ENCODE measurements at places on chromosomes 1 and 21.

GRCh38 chr1:34312359-34312758 is 135.7 kb downstream of the C1orf94 start:
- DNase-seq, result no peak

GRCh38 chr1:22915816-22916470 is 56.7 kb downstream of the LACTBL1 start:
- no peak for DNase-seq

GRCh38 chr1:204680051-204680450 is 5.5 kb downstream of the LRRN2 start:
- no peak for DNase-seq

- DNase-seq, result no peak
Measured at GRCh38 chr1:227035316-227035715, 95.2 kb downstream of the COQ8A start.

DNA sequence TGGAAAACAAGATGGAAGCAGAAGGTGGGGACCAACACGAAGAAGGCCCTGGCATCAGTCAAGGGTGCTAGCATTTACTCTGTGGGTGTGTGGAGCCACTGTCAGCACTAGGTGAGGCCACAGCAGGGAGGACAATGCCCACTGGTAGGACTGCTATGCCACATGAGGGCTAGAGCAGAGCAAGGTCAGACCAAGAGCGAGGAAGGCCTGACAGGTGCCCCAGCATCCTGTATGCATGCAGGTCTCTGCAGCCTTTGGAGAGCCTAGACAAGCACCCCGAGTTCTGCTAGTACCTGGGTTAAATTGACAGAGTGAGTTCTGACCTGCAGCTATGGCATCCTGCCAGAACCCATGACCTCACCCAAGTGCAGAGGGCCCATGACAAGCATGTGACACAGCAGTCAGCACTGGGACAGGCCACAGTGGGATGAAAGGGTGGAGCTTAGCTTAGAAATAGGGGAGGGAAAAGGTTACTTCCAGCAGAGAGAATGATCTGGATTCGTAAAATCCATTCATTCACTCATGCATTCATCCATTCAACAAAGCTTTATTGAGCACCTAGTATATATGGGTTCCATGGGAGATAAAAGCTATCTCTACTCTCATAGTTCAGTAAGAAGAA is 9.0 kb upstream of the CSF1 start:
- no peak for DNase-seq

GRCh38 chr1:96346719-96347118 is 374.9 kb upstream of the PTBP2 start:
- DNase-seq, result no peak

GRCh38 chr1:19511116-19511515 is 25.8 kb upstream of the CAPZB start:
- no peak for DNase-seq

DNA sequence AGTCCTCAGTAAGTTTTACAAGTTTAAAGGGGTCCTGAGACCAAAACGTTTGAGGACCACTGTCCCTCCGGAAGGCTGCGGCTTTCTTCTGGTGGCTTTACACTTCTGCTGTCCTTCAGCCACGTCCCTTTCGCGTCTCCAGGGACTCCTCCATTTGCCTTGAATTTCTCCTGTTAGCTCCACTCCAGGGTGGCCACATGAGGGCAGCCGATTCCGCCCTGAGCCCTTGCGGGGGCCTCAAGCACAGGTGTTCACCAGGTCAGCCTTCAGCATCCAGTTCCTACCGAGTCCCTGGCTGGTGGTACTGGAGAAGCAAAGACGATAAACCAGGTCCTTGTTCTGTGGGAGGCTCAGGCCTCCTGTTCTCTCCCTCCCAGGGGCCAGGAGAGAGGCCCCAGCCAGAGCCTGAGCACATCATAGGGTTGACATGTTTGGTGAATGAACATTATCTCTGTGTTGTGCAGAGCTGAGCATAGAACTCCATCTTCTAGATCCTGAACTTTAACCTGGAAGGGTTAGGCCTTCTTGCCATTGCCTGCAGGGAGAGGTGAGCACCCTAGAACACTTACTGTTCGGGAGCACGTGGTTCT is 27.4 kb upstream of the COQ8A start:
- DNase-seq, result peak; percentile 50

- no peak for DNase-seq
Measured at GRCh38 chr1:116988908-116989307, 12.7 kb upstream of the CD101 start.

DNA sequence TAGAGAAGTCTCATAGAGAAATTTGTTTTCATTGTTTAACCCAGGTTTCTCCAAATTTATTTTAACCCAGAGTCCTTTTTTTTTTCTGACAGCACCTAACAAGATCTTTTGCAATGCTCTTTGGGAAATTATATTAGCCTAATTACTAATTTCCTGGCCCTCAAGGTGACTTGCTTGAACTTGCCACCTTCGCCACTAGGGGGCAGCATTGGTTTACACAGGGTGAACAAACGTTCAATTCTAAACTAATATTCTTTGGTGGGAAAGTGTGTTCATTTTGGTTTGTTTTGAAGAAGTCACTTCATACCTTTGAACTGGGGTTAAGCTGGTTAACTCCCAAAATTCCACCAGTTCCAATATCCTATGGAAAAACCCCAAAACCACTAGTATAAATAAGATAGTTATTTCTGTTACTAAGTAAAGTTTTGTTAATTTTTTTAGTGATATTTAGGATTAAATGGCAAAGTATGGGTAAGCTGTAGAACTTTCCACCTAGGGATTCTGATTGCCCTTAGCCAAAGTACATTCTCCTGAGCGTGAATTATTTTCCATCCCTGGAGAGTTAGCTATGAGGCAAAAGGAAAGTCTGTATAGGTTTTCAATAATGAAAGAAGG is 13.0 kb downstream of the CCDC190 start:
- DNase-seq, result peak; percentile 77

DNA sequence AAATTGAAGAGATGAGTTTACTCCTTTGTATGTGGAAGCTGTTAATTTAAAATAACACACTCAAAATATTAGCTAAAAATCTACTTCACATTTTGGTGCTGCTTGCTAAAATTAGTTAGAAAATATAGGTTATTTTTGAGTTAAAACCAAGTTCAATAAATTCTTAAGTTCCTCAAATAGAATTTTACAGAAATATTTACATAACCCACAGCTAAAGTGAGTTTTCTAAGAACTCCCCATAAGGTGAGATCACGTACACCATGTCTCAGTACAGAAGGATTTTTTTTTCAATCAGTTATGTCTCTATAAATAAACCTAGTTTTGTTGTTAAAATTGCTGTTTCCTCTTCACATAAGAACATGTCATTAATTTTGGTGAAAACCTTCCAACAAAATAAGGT is 108.0 kb downstream of the SDCCAG8 start:
- no peak for DNase-seq

DNA sequence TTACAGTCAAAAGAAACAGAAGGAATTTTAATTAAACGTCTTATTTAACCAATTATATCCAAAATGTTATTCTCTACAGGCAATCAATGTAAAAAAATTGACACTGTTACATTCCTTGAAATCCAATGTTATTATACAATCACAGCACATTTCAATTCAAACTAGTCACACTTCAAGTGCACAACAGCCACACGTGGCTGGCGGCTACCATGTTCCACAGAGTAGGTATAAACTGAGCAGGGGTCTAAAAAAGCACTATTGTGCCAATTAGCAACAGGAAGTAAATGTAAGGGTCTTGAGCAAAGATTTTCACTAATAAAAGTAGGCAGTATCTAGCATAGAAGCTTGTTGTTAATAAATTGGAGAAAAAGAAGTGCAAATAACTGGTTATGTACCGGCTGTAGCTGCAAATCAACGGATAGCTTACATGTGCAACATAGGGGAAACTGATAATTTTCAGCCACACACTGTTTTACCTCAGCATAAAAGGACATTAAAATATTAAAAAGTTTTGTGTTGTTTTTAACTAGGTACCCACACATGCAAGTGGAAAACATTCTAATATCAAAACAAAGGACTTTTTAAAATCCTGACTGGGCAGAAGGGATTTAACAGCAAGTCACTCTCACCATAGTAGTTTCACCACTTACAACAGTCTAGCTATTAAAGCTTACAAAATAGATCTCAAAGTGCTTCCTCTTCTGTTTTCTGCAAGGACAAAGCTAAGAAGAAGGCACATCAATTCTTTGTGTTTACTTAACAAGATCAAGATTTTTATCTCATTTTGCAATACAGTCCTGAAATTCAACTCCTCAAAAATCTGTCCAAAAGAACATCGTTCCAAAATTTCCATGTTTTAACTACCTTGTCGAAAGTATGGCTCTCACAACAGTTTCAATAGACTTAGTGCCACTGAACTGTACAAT is 2.5 kb downstream of the CSDE1 start:
- DNase-seq, result no peak

- DNase-seq, result no peak
Measured at GRCh38 chr1:151831605-151832004, at the start of gene RORC. Gene RORC, minus strand, starts transcription at chr1:151831802. Its CDS starts 38 bp downstream, at chr1:151831764.

DNA sequence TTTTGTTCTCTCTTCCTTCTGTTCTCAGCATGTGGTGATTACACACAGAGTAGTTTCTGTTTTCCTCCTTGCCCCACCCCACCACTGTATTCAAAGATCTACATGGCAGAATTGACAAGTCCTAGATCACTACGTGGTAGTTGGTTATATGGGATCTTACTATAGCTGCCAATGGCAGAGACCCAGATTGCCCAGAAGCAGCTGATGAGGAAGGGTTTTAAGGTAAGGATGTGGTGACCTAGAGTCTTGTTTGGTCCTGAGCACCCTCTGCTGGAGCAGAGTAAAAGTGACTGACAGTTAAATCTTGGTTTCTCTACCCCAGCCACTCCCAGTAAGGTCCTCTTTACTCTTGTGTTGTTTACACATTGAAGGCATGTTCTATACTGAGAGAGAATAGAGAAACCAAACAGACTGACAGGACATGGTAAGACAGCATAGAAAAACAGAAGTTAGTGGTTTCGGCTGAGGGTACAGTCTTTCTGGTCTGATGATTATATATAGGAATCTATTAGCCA is 22.8 kb upstream of the STRIP1 start:
- peak; percentile 20 for DNase-seq

DNA sequence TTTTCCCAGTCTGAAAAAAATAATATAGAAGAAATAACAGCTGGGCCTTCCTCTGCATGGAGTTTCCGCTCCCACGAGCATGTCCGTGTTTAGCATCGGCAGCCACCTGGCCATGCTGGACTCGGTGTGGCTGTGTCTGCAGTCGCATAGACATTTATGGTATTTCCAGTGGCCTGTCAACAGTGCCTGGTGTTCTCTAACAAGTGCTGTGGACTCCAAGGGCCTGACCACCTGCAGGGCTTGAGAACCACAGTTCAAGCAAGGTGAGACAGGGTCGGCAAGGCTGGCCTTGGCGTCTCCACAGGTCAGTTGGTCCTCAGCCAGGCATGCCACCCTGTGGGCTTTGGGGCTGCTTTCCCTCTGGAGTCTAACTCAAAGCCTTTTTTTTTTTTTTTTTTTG is 124.8 kb downstream of the PGBD5 start:
- DNase-seq, result no peak

- peak; percentile 71 for DNase-seq
Measured at GRCh38 chr1:38834937-38835827, 24.4 kb downstream of the RRAGC start.

- DNase-seq, result no peak
Measured at GRCh38 chr1:234649432-234650081, 39.6 kb upstream of the IRF2BP2 start.

GRCh38 chr1:209743145-209743482 is 12.7 kb upstream of the TRAF3IP3 start:
- DNase-seq, result no peak

GRCh38 chr21:38346286-38346685 is 89.5 kb downstream of the KCNJ15 start:
- DNase-seq, result no peak

GRCh38 chr1:53519421-53519820 is 60.2 kb downstream of the DMRTB1 start:
- no peak for DNase-seq

DNA sequence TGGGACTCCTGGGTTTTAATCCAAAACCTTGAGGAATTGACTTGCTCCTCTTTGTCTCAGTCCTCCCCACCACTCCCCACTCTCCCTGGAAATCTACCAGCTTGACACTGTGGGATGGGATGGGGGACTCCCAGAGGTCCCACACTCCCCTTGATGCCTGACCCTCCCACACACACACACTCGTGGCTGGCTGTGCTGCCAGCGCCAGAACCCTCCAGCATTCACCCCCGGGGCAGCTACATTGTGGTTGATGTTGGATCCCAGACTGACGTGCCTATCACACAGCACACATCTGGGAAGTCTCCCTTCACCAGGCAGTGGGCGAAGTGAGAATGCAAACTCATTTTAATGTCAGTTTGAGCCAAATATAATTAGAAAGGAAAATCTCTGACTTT is 10.0 kb downstream of the KIRREL1 start:
- DNase-seq, result no peak

- no peak for DNase-seq
Measured at GRCh38 chr1:27267153-27267552, 32.7 kb downstream of the WDTC1 start.

DNA sequence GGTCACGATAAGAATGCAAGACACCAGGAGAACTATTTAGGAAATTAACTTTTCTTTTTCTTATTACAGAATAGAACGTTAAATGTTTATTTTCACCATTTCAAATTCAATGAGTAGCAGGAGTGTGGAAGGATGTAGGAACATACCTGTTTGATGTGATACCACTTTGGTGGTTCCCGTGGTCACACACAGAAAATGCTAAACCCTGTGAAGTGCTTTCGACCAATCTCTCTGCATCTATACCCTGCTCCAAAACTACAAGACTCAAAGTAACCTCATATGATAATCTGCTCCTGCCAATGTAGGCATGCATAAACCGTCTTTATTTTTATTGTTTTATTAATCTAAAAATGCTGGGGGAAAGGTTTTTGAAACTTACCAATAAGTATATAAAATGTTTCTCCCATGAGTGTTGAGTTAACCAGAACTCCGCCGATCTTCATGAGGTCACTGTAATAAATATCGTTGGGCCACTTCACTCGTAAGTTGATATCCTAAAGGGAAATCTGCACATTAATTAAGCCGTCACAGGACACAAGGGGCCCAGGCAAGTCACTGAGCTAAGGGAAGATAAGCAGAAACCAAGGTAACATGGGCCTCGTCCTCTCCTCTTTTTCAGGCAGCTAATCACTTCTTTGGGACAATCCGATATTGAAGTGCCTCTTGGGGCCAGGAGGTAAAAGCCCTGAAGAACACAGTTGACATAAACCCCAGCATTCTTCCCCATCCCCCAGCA is 60.6 kb downstream of the SIM2 start:
- DNase-seq, result no peak

DNA sequence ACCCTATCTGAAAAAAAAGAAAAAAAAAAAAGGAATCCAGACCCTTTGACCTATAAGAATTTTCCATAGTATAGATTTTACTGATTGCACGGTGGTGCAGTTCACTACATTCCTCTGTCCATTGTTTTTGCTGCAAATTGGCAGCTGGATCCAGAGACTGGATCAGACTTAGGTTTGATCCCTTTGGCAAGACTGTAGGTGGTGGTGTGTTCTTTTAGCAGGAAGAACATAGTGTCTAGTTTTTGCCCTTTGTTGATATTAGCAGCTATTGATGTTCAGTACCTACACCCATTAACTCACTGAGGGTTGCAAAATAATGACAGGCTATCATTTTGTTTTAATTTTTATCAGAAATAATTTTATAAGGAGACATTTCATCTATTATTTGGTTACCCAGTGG is 37.1 kb downstream of the OSBPL9 start:
- no peak for DNase-seq
